ENCODE measurements at places on chromosomes 6 and 20.

- DNase-seq = no peak
Observed at GRCh38 chr20:12882832-12883506, 125.8 kb upstream of the SPTLC3 start.

DNA sequence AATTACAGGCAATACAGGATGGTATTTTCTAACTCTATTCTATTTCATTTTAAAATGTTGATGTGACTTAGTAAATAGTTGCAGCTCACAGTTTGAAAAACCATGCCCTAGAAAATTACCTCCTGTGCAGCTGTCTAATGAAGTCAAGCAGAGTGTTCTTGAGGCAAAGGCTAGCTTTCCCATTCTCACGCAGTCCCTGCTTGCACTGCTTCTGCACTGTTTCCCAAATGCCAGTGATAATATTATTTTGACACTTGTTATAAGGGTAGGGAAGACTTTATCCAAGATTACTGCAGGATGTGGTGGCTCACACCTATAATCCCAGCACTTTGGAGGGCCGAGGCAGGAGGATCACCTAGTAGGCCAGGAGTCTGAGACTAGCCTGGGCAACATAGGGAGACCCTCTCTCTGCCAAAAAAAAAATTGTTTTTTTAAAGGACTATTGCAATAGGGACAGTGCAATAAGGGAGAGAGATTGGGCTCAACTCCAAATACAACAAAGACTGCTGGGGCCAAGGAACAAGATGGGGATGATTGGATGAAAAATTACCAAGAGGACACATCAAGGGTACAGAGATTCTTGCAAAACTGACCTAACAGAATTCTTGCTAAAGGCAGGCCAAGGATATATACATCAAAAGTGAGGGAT is 196.1 kb downstream of the LY86 start:
- DNase-seq = no peak

DNA sequence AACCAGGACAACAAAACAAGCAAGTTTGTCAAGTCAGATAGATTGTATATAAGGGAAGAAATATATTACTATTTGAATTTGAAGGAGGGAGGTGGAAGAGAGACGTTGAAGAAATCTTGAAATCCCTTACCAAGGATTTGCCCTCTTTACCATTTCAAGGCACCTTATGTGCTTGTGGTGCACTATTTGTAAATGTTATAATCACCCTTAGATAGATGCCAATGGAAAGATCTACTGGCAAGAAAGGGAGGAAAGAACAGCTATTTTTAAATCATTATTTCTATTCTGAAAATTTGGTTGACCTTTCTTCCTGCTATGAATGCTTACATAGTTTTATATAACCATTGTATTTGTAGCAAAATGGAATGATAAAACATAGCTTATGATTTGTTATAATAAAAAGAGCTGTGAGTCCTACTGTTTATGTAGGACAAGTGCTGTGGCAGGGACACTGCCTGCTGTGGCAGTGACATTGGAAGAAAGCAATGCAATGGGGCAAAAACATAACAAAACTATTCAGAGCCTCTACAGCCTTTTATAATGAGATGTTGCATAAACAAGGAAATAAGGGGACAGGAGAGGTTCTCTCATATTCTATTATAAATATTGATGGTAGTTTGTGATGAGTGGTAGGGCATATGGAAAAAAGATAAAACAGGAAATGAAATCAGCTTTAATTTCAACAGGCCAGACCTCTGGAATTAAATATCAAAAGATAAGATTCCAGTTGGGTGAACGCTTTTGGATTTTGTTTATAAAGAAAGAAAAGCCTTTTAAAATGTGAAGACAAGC is 1145.2 kb upstream of the GJE1 start:
- DNase-seq = no peak

DNA sequence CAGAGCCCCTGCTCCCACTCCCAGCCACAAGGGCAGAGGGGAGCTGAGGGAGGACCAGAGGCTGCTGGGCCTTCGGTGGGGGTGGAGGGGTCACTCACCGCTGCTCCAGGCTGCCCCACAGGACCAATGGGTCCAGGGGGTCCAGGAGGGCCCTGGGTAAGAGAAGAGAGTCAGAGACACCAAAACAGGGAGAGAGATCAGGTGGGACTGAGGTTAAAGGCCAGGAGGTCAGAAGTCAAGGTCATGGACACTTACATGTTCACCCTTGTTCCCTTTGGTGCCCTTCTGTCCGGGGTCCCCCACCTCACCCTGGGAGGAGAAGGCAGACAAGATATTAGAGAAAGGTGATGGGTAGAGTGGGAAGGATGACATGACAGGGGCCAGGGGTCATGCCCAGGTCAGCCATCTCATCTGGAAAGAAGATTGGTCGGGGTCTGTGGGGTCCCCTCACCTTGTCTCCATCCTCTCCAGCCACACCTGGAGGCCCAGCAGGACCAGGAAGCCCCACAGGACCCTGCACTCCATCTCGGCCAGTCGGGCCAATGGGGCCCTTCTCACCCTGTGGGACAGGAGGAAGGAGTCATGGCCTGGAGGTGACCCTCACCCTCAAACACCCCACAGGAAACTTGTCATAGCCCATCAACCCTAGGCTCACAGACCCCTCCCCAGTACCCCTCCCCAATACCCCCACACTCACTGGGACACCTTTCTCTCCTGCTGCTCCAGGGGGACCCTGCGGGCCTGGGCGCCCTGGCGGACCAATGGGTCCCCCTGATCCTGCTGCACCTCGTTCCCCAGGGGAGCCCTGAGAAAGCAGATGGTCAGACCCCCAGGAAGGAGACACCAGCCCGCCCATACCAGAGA is 21.0 kb downstream of the COL11A2 start:
- no peak for DNase-seq

DNA sequence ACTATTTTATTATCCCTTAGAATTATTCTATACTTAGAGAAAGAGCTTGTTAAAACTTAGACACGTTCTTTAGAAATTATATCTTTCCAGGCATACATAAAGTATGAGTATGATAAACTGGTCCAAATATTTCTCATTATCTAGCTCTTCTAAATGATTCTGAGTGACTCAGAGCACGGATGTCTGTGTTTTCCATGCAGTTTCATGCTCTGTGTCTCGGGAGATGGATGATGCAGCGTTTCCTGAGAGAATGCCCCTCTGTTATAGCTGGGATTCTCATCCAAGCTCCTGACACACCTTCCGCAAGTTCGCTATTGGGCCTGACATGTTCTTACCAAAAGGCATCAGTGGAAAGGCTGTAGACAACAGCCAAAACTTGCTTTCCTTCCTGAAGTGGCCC is 19.3 kb downstream of the SIRT5 start:
- DNase-seq = no peak

DNA sequence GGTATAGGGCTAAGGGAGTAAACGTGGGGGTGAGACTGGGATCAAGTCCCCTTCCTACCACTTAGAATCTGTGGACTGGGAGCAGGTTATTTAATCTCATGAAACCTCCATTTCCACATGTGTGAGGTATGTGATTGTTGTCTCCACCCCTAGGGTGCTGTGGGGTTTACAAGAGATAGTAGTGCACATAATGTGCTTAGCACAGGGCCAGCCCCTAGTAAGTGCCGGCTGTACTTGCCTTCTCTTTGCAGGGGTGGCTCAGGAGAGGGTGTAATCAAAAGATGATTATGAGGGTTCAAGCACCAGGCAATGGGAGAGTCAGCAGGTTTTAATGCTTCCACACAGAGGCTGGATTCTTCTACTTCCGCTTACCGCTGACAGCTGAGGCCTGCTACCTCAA is 6.9 kb downstream of the NT5E start:
- no peak for DNase-seq

DNA sequence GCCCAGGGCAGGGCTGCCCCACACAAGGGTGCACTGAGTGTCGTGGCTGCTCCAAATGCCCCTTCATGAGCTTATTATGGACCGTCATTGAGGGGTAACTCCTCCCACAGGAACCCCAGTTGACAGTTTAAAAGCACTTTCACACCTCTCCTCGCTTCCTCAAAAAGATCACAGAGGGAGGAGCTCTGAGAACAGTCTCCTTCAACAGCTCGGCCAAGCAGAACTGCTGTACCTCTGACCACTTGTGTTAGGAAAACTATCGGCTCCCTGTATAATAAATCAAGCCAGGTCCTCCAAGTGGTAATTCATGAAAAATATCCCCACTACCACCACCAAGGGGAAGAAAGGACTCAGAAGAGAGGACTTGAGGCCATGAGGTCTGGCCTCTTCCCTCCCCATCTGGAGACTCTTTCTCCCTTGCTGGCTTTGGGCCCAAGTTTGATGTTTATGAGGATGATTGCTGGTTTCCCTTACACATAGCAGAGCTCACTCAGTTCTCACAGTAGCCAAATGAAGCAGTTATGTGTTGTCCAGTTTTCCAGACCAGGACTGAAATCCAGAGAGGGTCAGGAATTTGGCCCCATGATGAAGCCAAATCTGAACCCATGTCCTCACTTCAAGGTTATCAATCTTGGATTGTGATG is 8.7 kb downstream of the SNX21 start:
- DNase-seq = peak; percentile 79

GRCh38 chr6:34172961-34173775 is 27.3 kb upstream of the GRM4 start:
- no peak for DNase-seq

GRCh38 chr20:17637413-17637780 is 44.6 kb downstream of the RRBP1 start:
- DNase-seq = no peak

GRCh38 chr6:115610696-115611095 is 450.0 kb downstream of the FRK start:
- no peak for DNase-seq

GRCh38 chr6:146590492-146590891 is 8.3 kb upstream of the ADGB start:
- no peak for DNase-seq

DNA sequence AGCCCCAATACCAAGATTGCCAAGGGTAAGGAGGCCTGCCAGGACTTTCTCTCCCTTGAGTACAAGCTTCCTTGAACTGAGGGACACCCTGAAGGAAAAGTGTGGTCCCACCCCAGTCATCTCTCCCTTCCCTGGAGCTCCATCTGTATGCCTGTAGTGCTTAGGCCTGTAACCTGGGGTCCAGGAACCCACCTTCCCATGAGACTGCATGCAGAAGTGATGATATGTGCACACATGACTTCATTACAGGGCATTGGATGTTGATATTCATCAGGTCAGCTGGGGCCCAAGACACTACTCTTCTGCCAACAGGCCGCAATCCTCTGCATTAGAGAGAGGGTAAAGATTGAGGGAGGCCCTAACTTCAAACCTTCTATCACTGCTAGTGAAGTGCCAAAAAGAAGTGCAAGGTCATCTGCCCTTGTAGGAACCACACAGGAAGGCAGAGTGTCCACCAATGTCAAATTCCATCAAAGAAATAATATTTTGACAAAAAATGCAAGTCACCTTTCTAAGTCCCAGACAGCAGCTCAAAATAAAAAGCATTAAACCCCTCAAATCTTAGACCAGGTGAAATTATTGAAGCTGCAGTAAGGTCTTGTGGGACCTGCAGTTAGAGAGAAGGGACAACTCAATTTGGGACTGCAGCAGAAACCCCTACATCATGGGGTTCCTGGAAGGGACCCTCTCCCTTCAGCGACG is 5.1 kb downstream of the HLA-F start:
- no peak for DNase-seq

DNA sequence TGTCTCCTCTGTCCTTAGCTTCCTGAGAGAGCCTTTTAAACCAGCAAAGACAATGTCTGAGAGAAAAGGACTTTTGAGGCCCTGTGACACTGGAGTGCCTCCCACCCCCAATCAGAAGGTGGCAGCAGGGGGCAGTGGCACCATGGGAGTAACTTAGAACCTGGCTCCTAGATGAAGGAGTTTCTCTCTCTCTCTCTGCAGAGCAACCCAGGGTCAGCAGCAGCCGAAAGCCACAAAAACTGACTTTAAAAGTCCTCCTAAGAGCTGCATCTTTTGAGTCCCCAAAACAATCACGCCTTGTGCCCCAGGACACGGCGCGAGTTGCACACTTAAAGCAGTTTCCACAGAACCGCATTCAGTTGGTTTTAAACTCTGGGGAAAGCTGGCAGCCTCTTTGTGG is 5.3 kb upstream of the TCP11 start:
- DNase-seq = peak; percentile 40

DNA sequence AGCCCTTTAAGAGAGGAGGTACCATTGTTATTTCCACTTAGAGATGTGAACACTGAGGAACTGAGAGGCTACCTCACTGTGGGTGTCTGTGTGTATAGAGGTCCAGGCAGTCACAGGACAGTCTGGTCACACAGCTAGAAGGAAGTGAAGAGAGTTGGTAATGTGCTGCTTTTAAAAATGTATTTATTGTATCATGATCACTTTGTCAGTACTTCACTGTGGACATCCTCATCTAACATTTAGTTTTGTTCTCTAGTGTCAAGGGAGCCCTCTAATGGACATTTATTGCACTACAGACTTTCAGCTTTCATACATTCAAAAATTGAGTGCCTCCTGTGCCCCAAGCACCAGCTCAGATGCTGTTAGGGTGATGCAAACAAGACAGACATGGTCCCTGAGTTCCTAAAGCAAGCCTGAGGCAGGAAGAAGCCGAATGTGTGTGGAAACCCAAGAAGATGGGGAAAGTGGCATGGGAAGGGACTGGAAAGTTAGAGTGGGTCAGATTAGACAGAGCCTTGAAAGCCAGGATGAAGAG is 123.0 kb downstream of the SLC16A10 start:
- DNase-seq = peak; percentile 64

- DNase-seq = peak; percentile 40
Observed at GRCh38 chr6:21597801-21598673, 4.5 kb downstream of the SOX4 start.

GRCh38 chr6:145258122-145258521 is 477.2 kb downstream of the EPM2A start:
- DNase-seq = no peak

GRCh38 chr6:127460465-127460864 is 1.3 kb upstream of the KIAA0408 start:
- no peak for DNase-seq

DNA sequence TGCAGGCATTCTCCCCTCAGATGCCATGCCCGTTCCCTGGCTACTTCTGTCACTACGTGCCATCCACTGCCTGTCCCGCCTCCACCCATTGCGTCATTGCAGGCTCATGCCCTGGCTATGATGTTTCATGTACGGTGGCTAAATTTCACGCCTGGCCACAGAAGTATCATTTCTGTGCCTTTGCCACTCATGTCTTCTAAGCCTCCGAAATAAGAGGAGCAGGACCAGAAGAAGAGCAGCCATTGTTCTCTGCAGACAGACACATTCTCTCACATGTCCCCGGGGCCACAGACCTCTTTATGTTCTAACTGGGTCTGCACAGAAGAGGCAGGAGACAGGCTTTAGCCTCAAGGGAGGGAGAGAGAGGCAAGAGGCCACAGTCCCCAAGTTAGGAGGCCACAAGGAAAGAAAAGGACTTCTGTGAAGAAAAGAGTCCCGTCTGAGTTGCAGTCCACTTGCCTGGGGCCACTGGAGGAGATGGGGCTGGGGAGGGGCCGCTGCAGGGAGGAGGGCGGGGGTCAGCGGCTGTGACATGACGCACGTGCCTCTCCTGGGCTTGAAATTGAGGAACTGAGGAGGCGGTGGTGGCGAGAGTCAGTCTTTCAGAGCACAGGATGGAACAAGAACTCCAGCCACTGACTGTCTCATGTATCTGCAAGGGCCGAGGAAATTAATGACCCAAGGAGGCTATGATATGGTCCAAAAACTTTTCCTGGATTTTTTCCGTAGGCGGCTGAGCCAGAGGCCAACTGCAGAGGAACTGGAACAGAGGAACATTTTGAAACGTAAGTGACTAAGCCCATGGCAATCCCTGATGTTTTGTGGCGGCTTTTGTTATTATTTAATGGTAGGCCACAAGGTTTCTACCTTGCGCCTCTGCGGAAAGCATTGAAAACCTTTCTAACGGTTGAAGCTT is 55.9 kb downstream of the TBC1D7 start:
- DNase-seq = peak; percentile 64

- no peak for DNase-seq
Observed at GRCh38 chr6:148455674-148456558, 113.3 kb downstream of the SASH1 start.

- DNase-seq = no peak
Observed at GRCh38 chr6:24394780-24395437, 7.8 kb upstream of the MRS2 start.

Data from GM20000 (cell line).